ENCODE measurements at places on chromosomes 3 and 15.

DNA sequence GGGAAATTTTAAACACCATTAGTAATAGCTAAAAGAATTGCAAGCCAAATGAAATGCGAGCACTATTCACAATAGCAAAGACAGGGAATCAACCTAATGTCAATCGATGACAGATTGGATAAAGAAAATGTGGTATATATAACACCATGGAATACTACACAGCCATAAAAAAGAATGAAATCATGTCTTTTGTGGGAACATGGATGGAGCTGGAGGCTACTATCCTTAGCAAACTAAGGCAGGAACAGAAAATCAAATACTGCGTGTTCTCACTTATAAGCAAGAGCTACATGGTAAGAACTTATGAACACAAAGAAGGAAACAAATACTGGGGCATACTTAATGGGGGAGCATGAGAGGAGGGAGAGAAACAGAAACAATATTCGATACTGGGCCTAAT is 85.2 kb downstream of the FMN1 start:
- DNase-seq = no peak

GRCh38 chr15:41634072-41634626 is 26.1 kb upstream of the MGA start:
- DNase-seq = no peak

DNA sequence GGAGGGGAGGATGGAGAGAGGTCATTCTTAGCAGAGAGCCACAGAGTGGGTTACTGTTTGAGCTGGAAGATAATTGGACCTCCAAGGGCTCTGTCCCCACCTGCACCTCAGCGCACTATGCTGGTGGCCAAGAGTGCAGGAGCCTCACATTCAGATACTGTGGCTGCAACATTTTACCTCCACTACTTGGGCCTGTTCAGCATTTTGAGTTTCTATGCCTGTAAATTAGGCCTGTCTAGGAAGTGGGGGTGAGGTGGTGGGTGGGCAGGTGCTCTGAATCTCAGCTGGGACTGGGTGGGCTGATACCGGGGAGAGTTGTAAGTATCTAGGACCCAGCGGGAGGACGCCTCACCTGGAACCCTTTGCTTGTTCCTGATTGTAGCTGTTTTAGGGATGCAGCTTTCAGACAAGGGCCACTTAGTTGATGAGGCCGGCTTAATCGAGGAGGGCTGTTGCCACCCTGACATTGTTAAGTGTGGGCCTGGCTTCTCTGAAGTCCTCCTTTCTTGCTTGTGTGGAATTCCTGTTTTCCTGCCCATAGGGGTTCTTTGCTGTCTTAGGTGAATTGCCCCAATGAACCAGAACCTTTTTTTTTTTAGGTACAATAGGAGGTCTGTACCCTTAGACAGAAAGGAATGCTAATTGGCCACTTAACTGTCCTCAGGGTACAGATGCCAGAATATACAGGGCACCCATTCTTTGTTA is 83.8 kb downstream of the SMAD3 start:
- DNase-seq = no peak

DNA sequence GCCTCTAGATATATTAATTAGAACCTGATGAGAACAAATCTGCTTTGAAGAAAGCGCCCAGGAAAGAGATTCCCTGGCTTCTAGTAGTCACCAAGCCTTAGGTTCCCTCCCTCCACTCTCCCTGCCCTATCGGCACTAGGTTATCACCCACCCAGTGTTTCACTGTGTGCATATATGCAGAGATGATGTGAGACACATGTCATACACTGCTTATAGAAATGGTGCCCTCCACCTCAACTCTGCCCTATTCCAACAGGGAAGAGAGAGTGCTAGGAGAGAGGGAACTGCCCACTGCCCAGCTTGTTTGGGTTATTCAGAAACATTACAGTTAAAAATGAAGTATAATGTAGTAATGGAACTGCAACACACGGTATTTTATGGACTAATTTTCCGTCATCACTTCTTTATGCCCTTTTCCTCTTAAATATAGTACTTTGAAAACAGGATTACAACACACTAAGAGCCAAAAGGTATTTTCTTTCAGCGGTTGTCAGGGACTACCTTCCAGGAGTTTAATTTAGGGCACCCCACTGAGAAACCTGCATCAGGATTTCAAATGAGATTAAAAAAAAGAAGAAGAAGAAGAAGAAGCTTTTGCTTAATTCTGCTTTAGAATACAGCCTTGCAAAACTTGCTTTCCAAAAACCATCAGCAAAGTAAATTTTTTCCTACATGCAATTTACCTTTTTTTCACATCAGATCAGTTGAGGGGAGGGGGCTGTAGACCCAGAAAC is 55.3 kb downstream of the MEIS2 start:
- DNase-seq = no peak
